Thoracic aorta (tissue), 2 donors: ENCODE measurements at places on chromosomes 11 and 22. TPM values are rescaled to one million over a fixed set of nuclear protein-coding genes. Genes with fewer than 3 reads are reported as not detected.

The C11orf16 gene
- total RNA-seq, result not detected

The CDK2AP2 gene
- 53.3 TPM for total RNA-seq

The RASSF10 gene
- total RNA-seq, result not detected

The HEPN1 gene
- total RNA-seq, result 0.41 TPM

The PATE4 gene
- total RNA-seq, result not detected

The APOA1 gene
- total RNA-seq, result not detected

The UNC93B1 gene
- total RNA-seq, result 39.6 TPM

The ALDH3B1 gene
- total RNA-seq, result 24.2 TPM

The CCDC87 gene
- not detected for total RNA-seq

The PNPLA5 gene
- not detected for total RNA-seq

The CLCF1 gene
- 27.1 TPM for total RNA-seq

The DLG2 gene
- total RNA-seq, result 3.8 TPM

The THRSP gene
- total RNA-seq, result 0.56 TPM

The SYT9 gene
- total RNA-seq, result not detected

The PHOX2A gene
- total RNA-seq, result not detected

The SSTR3 gene
- total RNA-seq, result not detected

The CEND1 gene
- not detected for total RNA-seq

The AMPD3 gene
- total RNA-seq, result 17.6 TPM

The CASP1 gene
- 10.1 TPM for total RNA-seq

The MMP8 gene
- total RNA-seq, result not detected

The ZDHHC8 gene
- total RNA-seq, result 49.8 TPM
